Suppressor macrophage treated with lipopolysaccharide for 4 hours (primary cell): ENCODE measurements at places on chromosomes 11 and 22.

GRCh38 chr11:126443120-126443519, 87.6 kb downstream of the ST3GAL4 start:
- no peak for DNase-seq

GRCh38 chr11:119757378-119757777, 28.4 kb upstream of the NECTIN1 start:
- DNase-seq, result no peak

- no peak for DNase-seq
These were observed 140.4 kb upstream of the ARHGAP42 start for GRCh38 chr11:100546714-100547113.

DNA sequence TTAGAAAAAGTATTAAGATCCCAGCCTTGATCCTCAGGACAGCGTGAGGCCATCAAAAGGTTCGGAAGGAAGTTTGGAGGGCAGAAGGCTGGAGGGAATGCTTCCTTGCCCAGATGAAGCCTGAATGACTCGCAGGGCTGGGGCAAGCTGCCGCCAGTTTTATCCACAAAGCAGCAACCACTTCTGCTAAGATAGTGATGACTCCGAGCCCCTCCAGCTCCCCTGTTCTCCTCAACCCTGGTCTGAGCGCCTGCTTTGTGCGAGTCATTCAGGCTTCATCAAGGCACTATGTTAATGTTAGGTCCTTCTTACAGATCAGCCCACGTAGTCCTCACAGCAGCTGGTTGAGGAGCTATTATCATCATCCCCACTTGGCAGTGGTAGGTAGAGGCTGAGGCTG, 158.8 kb downstream of the COMMD9 start:
- peak; percentile 39 for DNase-seq

DNA sequence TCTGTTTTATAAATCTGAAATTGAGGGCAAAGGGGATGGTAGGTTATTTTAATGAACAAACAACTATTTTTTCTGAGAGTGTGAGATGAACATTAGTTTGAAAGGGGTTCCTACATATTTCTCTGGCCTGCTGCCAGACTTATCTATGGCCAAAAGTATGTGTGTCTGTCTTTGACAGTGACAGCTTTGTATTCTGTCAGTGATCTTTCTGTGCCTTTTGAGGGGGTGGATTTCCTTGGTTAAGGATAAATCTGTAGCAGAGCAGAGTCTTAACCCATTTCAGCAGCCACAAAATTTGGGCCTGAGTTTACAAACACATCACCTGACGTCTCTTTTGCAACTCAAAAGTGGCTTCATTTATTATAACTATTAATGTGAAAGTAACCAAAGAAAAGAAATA, 30.9 kb downstream of the ZFTA start:
- no peak for DNase-seq

- no peak for DNase-seq
These were observed 39.3 kb upstream of the LRRC4C start for GRCh38 chr11:41498726-41499125.

DNA sequence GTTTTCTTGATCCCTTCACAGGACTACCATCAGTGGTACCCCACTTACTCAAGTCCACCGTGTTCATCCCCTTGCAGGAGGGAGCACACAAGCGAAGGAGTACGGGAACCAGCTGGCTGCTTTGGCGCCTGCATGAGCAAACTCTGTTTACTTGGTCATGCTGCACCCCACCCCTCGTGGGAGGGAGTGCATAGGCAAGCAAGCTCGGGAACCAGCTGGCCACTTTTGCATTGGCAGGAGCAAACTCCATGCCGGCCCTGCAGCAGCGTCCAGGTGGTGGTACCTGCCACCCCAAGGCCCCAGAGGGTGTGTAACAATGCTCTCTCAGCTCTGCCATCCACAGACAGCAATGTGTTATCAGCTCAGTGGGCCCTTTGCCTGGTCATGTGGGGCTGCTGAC, 737.8 kb downstream of the FAM181B start:
- DNase-seq, result no peak
